Colonic mucosa (tissue), 4 donors: ENCODE measurements at places on chromosomes 7 and 10. TPM values are rescaled to one million over a fixed set of nuclear protein-coding genes. Genes with fewer than 3 reads are reported as not detected.

DNA sequence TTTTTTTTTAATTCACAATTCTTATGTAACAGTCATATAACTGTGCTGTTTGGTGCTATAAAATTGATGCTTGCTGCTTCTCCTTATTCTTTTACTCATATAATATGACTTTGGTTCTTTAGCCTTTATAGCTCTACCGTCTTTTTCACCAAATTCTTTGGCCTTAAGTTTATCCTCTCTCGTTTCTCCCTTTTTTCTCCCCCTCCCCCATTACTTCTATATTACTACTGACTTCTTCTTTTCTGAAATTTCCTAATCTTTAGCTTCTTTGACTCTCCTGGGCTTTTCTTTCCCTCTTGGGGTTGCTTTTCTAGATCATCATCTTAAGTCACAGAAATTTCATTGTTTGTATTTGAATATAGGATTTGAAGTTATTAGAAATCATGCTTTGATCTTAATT is 3.8 kb downstream of the BCCIP start:
- no peak overlapping the region for H3K4me3 ChIP-seq
- no peaks in the 10 kb centered on the region for H3K27me3 ChIP-seq
- peaks cover 5% of the 10 kb centered on the region for H3K4me1 ChIP-seq
- peaks cover 10% of the 10 kb centered on the region for H3K36me3 ChIP-seq

DNA sequence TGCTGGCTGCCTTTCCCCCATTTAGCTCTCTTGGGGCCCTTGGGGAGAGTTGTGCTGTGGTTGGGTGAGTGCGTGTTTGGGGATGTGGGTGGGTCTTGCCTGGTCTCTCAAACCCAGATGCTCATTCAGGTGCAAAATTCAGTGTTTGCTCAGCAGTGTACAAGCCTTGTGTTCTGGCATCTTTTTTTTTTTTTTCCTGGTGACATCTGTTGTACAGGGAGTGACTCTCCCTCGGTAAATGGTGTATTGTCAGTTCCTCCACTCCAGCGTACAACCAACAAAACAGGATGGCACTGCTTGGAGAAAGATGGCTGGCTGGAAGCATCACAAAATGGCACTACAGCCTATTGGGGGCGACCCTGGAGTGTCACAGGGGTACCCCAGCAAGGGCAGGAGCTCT is 75.5 kb downstream of the LRMDA start:
- no peak overlapping the region for H3K4me3 ChIP-seq
- no peak for DNase-seq
- no peaks in the 10 kb centered on the region for H3K27me3 ChIP-seq
- H3K27ac ChIP-seq = no peak overlapping the region

DNA sequence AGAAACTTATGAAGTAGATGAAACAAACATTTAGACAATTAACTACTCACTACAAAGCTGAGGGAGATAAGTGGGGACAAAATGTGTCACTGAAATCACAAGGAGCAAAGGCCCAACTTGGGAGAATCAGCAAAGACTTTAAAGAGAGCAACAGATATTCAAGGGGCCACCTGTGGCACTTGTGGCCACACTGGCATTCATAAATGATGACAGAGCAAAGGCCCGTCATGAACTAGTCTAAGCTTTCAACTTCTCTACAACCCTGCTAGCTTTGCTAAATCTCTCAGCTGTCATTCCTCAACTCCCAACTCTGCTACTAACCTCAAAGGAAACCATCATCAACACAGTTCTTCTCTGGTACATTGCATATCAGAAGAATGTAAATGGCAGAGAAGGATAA is 178.4 kb downstream of the CPEB3 start:
- no peak for DNase-seq
- H3K27me3 ChIP-seq = no peaks in the 10 kb centered on the region
- H3K4me3 ChIP-seq = no peak overlapping the region
- no peaks in the 10 kb centered on the region for H3K36me3 ChIP-seq

Gene RASA4
- 16.7 TPM for total RNA-seq
